Endothelial cell (in vitro differentiated cells): ENCODE measurements at places on chromosomes 6 and 20.

DNA sequence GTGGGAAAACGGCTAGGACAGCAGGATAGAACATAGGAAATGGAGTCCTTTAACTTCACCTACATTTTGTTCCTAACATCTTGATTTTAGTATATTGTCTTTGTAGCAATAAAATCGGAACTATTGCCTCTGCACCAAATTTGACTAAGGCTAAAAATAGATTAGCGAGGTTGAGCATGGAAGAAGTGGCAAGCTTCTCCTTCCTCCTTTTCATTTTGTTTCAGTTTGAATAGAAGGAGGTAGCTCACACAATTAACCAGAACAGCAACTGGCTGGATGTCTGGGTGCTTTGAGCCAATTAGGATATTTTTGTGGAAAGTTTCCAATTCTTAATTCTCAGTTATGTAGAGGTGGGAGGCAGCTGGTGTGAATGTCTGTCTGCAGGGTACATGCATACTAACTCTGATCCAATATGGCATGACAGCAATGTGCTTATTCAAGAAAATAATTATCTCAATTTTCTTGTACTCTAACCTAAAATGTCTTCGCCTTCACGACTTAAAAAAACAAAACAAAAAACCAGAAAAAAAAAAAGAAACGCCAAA is 3.1 kb upstream of the HECA start:
- no peak for DNase-seq

- no peak for DNase-seq
Observed at GRCh38 chr6:133392015-133392414, 150.9 kb downstream of the EYA4 start.

DNA sequence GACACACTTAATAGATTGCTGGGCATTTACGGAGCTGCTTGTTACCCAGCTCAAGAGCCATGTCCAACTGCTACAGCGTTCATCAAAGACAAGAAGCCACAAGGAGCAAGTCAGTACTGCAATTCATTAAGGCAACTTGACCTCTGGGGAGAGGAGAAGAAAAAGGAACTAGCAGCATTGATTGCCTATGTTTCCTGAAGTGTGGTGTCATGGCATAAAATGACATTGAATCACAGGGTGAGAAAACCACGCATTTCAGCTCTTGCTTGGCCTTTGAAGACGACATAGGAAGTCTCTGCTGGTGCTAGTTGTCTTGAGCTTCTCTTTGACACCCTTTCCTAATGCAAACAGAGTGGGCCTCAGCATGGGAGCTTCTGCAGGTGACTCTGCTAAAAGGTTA is 139.1 kb downstream of the CDH26 start:
- DNase-seq: no peak

DNA sequence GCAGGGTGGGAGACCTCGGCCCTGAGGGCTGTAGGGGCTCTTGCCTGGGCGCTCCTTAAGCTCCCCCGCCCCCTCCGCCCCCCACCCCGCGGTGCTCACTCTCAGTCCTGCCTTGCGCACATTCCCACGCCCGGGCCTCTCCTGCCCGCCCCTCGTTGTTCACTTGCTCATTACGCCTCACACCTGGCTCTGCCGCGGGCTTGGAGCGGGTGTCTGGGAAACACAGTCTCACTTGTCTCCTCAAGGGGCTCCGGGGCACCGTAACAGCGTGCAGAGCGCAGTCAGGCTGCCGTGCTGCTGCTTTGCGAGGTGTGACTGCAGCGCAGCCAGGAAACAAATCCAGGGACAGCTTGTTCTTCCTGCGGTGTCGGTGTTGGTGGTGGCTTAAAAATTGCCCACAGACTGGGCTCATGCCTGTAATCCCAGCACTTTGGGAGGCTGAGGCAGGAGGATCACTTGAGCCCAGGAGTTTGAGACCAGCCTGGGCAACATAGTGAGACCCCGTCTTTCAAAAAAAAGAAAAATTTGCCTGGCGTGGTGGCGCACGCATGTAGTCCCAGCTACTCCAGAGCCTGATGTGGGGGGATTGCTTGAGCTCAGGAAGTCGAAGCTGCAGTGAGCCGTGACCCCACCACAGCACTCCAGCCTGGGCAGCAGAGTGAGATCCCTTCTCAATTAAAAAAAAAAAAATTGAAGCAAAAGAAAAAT is 4.6 kb downstream of the NPBWR2 start:
- DNase-seq: no peak

GRCh38 chr20:13749811-13750210 is 34.9 kb downstream of the ESF1 start:
- DNase-seq: no peak

- no peak for DNase-seq
Observed at GRCh38 chr20:48718786-48719578, 108.8 kb downstream of the PREX1 start.

DNA sequence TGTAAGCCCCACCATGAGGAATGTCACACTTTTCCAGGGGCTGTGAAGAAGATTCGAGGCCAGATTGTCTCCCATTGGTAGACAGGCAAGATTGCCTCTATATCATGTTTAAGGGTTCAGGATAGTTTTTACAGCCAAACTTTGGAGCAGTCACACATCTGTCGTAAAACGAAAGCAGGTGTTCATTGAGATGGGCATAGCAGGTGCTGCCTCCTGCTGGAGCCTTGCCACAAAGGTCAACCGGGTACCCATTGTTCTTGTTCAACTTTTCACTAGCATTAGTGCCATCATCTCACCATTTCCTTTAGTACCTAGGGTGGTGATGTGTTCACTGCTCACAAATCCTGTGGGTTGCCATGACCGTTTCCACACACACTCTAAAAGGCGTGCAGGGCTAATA is 198.3 kb downstream of the HTR1B start:
- DNase-seq: no peak

DNA sequence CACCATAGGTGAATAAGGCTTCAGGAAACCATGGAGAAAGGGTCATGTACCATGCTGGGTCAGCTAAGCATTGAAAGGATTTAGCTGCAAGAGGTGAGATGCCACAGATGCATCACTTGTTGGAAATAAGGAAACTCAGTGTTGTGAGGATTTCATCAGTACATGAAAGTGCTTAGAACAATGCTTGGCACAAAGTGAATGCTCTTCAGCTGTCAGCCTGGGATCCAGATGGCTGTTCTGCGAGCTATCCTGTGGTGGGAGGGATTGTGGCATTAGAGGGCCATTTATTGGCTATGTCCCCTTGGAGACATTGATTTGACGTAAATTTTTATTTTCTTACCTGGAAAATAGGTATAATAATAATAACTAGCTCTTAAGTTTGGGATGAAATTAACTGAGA is 53.0 kb downstream of the ELOVL2 start:
- DNase-seq: no peak

DNA sequence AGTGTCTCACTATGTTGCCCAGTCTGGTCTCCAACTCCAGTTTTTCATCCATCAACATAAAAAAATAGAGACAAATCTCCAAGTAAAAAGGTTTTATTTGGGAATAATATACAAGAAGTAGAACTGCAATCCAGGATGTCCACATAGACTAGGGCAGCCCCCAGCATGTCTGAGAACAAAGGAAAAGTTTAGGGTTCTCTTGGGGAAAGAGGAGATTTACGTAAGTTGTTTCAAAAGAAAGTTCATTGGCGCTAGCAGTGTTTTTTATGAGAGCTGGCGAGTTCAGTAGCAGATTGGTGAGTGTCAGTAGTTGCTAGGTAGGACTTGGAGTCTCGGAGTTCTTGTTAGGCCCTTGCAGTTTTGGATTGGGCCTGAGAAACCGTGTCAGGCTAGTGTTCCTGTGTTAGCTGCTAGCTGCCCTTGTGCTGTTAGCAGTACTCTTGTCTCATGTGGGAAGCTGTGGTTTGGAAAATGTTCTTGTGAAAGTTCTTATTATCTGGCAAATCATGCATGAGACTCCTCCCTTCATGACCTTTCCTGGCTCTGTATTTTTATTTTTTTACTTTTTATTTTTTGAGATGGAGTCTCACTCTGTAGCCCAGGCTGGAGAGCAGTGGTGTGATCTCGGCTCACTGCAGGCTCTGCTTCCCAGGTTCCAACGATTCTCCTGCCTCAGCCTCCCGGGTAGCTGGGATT is 24.7 kb downstream of the TTLL9 start:
- no peak for DNase-seq

DNA sequence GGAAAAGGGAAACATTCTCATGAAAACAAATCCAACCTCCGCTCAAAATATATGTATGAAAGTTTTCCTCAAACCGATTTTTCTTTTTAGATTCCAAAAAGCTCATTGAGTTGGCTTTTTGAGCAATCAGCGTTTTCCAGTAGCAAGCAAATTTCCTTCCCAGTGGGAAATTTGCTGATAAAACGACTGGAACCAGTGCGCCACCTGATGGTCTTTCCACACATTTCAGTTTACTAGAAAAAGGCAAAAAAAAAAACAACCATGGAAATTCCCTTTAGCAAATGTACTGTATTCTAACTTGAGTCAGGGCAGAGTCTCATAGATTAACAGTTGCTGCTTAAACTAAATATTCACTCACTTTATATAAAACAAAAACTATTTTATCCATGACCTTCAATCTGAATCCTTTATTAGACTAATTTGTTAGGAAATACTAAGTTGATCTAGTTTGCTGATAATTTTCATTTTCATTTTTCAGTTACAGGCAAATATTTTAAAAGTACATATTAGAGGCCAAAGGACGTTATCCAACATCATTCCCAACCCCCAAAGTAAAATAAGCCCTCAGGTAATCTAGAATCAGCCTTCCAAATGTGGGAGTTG is 271.5 kb downstream of the FOXA2 start:
- peak; percentile 54 for DNase-seq

GRCh38 chr6:74404366-74404765 is 708.4 kb downstream of the CD109 start:
- no peak for DNase-seq

DNA sequence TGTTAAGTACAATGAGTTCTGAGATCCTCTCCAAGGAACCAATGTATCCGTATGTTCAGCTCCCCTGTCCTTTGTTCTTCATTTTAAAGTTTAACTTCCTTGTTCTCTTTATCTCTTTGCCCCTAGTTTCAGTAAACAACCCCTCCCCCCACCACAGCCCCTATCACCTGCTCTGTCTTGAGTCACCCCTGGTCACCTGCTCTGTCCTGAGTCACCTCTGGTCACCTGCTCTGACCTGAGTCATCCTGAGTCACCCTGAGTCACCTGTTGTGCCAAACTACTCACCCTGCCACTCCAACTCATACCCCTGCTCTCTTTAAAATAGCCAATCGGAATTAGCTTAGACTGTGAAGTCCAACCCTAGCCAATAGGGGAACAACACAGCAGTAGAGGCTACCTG is 288.7 kb upstream of the CDYL start:
- DNase-seq: no peak

DNA sequence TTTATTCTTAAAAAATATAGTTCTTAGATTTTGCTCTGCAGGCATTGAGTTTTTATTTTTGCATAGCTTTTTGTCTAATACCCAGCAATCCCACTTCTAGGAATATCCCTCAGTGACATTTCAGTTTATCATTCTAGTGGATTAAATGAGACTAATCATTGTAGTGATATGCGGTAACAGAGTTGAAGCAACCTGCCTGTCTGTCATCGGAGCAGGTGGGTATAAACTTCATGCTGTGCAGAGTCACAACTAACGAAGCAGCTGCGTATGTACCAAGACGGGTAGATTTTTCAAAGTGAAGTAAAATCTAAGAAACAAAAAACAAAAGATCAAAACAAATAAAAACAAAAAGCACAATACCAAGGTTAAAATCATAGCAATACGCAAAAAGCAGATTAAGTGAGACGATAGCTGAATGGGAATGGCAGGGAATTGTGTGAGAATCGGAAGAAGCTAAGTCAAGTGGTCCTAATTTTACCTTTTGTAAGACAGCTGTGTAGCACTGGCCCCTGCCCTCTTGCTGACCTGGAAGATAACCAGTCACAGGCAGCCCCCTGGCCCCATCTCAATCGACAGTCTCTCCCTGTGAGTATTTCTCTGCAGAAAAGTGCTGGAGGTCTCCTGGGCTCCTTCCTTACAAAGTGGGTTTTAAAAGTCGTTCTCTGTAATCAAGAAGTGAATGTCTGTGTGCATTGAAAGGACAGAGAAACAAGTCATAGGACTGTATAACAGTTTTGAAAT is 169.2 kb downstream of the OR2B2 start:
- no peak for DNase-seq
